Lung microvascular endothelial cell (primary cell): ENCODE measurements at places on chromosomes 11 and 22.

GRCh38 chr11:86388198-86388597, 13.5 kb downstream of the CCDC81 start:
- DNase-seq: peak; percentile 13

DNA sequence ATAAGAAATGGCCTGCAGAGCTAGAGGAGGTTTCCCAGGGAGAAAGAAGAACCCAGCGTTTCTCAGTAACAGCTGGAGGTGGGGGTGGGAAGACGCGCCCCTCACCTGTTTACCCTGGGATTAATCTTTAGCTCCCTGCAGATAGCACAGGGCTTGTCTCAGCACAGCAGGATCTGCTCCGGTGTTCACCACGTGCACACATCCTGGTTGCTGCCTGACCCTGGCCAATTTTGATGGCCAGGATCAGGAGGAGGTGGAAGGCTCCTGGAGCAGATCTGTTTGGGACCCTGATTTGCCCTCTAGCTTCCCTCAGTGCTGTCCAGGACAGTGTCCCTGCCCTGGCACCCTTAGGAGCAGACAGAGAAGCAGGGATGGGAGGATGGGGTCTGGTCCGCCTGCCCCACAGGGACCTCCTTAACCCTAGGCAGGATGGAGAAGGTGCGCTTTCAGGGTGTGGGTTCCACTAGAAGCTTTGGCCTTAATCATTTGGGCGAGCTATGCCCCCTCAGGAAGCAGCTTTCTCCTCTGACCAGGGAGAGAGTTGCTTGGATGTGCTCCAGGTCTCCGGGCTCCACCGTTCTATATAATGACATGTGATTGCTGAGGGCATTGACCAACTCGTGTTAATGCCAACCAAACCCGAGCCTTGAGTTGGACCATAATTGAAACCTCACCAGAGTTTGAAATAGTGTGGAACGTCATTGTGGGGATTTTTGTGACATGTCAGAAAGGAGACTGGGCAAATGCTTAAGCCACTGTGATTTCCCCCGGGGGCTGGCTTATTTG, 19.3 kb downstream of the UPB1 start:
- DNase-seq: no peak

DNA sequence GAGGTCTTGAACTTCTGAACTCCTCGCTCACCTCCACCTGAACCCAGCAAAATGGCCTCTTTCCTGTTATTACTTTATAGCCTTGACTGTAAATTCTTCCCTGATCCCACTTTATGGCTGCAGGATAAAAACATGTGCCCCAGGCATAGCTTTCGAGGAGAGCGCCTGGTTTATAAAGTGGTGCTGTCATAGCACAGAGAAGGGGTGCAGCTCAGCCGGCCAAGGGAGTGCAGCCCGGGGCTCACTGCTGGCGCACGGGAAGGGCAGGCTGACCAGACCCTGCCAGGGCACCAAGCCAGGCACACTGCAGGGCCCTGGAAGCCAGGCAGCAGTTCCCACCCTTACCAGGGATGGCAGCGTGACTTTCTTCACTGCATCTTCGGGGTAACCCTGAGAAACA, 50.9 kb downstream of the ISX start:
- no peak for DNase-seq

DNA sequence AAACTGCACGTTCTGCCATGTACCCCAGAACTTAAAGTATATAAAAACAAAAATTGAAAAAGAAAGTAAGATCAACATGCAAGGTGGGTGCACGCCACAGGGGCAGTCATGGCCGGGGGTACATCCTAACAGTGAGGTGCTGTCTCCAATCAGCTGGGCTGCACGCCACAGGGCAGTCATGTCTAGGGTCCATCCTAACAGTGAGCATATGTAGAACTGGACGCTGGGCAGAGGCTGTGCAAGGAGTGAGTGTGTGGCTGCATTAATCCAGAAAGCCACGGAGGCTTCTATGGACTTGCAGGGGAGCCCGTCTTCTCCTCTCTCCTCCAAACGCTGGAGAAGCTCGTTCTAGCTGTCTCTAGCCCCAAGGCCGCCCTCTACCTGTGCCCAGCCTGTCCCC, 1105.0 kb downstream of the BRD1 start:
- DNase-seq: no peak

DNA sequence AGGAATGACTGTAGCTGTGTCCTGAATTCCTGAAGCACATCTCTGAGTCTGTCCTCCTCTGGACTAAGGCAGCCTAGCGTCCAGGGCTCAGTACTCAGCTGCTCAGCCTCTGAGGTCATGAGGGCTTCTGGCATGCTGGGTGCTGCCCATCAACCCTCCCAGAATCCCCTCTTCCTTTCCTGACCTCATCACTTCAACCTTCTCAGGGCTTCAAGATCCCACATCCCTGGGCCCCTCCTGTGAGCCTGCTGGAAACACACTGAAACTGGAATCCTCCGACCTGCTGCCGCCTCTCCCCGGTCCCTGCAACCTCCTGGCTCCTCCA, 803 bp downstream of the KRTAP5-8 start:
- no peak for DNase-seq

- DNase-seq: no peak
Measured at GRCh38 chr11:61106296-61106695, 4.0 kb downstream of the CD5 start.

DNA sequence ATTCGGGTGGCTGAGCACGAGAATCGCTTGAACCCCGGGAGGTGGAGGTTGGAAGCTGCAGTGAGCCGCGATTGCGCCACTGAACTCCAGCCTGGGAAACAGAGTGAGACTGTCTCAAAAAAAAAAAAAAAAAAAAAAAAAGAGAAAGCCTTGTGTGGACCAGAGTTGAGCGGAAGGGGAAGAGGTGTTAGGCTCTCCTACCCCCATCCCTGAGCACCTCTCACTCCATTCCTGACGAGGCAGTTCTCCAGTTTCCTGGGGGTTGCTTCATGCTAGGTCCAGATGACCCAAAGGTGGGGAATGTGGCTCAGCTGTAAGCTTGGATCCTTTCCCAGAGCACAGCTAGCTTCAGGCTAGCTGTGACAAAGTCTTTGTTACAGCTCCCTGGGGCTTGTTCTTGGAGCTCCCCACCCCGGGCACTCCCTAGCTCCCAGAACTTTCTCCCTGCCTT, 8.8 kb upstream of the DNAL4 start:
- no peak for DNase-seq

- no peak for DNase-seq
Measured at GRCh38 chr11:101096036-101096704, 33.4 kb downstream of the PGR start.

DNA sequence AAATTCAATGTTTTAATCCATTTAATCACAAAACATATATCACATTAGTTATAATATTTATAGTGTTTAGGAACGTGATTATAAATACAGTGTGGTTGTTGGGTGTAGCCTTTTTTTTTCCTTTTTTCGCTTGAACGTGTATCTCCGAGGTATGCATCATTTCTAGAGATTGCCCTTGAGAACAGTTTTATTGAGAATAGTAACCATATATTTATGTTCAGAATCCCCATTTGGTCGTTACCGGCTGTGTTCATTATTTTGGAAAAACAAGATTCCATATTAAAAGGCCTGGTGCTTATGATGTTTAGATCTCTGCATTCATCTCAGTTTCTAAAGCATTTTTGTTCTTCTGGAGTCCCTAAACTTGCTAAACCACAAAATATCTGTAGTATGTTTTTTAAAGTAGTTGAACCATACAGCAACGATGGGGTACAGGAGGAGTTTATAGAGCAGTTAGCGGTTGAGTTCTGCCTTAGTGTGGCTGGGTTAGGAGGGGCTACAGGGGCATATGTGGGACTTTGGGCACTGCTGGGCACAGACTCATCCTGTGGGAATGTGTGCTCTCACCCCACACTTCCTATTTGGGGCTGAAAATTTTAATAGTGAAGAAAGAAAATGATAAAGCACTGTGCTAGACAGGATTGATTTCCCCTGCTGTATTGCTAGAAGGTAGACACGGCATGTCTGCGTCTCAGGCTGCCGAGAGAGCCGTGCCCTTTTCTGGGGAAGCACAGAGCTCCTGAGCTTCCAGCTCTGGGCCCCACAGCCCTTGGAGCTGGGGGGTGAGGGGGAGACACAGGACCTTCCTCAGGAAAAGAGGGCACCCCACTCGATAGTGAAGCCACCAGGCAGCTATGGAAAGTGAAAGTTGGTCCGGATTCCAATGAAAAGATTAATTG, 81.5 kb upstream of the PPARA start:
- DNase-seq: peak; percentile 61

DNA sequence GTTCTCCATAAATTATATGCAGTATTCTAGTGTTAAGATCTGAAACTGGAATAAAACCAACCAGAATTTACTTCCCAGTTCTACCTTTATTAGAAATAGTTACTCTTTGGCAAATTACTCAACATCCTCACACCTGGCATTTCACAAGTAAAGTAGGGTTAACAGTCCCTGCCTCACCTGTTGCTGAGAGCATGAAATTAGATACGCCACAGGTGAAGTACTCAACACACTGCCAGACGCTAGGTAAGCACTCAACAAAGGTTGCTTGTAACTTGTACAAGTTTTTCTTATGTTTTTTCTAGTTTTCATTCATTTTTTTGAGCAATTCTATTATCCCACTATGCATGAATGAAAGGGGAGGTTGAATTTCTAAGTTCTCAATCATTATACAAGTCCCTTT, 267.6 kb upstream of the ARHGAP42 start:
- no peak for DNase-seq

DNA sequence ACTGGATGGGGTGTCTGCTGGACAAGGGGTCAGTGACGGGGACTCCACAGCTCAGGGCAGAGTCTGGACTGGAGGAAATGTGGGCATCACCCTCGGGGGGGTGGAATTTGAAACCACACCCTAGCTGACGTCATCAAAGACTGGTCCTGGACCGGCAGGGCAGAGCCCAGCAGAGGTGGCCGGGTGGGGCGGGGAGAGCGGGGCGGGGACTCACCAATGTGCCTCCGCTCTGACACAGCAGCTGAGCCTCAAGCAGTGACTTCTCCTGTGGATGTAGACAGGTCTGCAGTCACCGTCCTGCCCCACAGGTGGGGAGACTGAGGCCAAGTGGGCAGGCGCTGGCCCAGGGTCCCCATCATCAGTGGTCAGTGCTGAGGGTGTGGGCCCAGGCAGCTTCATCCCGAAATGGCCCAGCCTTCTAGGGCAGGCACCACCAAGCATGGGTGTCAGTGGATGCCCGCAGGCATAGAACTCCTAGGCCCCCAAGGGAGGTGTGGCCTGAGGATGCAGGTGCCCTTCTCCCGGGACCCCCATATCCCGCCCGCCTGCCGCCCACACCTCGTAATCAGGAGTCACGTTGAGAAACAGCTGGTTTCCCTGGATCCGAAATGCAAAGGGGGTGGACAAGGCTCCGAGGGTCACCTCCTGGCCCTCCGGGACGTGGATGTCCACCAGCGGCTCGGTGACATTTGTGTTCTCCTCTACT, 603 bp downstream of the CDHR5 start:
- no peak for DNase-seq

DNA sequence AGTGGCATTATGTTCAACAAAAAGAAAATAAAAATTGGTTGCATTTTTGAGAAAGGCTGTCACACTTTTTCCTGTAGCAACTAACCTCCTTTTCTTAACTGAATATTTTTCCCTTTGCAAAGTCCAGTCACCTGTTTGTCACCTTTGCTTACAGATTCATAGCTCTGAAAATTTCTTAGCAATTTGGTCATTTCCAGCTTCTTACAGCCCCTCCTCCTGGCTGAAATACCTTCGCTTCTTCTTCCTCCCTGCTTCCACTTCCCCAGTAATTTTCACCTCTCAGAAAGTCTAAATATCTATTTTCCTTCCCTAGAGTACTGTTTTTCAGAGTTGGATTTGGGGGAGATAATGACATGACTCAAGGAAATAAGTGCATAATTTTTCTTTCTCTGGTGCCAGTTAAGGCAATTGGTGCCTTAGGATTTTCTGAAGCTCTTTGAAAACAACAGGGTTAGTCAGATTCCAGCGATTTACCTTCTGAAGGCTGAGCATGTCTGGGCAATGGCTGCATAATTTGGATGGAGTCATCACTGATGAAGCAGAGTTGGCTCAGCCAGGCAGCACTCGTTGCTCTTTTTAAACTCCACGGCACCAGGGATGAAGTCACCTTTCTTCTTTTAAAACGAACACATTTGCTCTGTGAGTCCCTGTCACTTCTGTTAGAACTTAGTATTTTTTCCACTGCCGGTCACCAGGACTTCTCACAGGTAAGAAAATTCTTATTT, 62.1 kb upstream of the AMOTL1 start:
- DNase-seq: no peak

GRCh38 chr11:73461964-73462363, 85.8 kb downstream of the RELT start:
- no peak for DNase-seq

DNA sequence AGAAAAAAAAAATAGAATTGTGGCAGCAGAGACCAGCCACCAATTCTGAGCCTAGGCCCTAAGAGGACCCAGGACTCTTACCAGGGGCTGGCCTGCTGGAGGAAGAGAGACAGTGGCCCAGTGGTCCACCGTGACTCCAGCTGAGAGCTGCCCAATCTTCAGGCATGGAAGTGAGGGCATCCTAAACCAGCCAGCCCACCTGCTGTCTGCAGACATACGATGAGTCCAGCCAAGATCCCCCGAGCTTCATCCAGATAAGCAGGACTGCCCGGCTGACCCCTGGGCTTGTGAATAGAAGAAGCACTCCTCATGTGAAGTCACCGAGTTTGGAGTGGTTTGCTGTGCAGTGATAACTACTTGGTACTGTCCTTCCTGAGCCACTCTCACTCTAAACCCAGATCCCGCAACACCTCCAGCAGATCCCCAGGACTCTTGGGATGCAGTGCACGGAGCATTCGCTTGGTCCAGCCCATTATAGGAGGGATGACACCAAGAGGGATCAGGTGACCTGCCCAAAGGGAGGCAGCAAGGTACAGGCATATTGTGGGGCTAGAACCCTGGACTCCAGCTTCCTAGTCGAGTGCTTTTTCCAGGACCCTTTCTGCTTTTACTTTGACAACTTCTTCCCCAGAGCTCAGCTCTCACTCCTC, 41.7 kb upstream of the FGF3 start:
- no peak for DNase-seq

DNA sequence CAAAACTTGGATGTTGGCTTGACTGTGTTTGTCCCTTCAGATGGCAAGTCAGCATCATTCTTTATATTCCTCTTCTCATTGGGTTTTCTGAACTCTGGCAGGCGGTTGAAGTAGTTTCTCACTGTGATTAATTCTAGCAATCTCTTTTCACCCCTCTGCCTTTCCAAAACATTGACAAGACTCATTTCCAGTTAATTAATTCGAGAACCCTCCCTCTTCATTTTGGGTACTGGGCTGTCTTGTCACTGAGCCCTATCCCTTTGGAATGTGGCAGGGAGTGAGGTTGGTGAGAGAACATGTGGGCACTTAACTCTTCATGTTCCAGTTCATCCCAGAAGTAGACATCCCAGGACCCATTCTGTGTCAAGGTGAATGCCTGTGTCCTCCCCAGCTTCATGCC, 133.0 kb downstream of the WNT7B start:
- no peak for DNase-seq
